ENCODE measurements at places on chromosomes 6 and 20.
A peak's percentile ranks its signal among the peaks of the same experiment; 100 is the strongest.

- DNase-seq: no peak
These were observed 76.6 kb downstream of the DZANK1 start for GRCh38 chr20:18390201-18390600.

DNA sequence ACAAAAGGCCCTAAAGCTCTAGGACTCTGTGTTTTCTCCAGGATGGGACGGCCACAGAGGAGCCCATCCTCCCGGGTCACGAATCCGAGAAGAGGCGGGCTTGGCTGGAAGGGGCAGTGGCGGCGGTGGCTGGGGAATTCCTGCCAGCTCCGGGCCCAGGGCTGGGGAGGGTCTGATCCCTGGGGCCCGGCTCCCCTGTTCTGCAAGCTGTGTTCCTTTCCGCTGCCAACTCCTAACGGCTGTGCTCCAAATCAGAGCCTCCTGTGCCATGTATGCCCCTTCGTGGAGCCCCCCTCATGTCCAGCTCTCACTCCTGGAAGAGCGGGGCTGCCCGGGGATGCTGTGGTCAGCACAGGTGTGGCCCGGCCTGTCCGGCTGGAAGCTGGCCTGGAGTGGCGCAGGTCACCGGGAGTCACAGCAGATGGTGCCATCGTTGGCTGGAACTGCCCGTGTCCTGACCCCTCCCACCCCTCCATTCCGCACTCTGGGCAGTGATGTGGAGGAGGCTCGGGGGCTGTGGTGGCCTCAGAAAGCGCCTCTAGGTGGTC, 88.2 kb upstream of the MPC1 start:
- DNase-seq: no peak

DNA sequence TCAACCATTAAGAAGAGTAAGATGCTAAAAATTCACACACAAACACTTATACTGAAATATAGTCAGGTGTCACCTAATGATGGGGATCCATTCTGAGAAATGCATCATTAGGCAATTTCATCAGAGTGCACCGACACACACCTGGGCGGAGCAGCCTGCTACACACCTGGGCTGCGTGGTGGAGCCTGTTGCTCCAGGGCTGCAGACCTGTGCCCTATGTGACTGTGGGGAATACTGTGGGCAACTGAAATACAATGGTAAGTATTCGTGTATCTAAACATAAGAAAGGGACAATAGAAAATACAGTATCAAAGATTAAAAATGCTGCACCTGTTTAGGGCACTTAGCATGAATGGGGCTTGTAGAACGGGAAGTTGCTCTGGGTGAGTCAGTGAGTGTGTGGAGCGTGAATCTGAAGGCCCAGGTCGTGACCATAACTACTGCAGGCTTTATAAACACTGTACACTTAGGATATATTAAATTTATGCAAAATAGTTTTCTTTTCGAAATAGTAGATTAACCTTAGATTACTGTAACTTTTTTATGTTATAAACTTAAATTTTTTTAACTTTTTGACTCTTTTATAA, 124.4 kb upstream of the AFDN start:
- DNase-seq: no peak

GRCh38 chr6:39273406-39273821, 40.8 kb downstream of the KCNK17 start:
- DNase-seq: no peak

GRCh38 chr20:51187261-51187660, 164.4 kb upstream of the KCNG1 start:
- no peak for DNase-seq

- DNase-seq: no peak
These were observed 330.6 kb upstream of the EPHA7 start for GRCh38 chr6:93749930-93750329.

- no peak for DNase-seq
These were observed 444.3 kb upstream of the NRSN1 start for GRCh38 chr6:23681743-23682142.

GRCh38 chr6:53618219-53618618, 47.3 kb downstream of the KLHL31 start:
- DNase-seq: no peak

GRCh38 chr6:123655521-123656306, 19.0 kb upstream of the TRDN start:
- DNase-seq: peak; percentile 55

DNA sequence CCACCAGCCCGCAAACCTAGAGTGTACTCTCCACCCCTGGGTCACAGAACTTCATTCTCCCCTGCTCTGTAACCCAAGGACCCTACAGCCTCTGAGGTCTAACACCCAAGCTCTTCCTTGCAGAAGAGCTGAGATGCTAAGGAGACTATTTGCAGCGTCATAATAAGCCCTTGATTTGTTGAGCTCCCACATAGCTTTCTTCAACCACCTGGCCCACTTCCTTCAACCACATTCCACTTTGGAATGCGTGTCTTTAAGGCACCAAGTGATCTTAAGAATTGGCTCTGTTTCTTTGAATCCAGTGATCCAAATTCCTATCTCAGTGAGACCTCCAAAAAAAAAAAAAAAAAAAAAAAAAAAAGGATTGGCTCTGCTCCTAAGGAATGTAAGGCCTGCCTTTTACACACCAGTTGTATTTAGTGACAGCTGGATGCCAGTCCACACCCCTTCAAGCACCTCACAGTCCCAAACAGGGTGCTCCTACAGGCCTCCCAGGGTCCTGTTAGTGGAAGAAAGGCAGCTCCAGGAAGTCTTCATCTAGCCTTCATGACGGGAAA, 106.2 kb downstream of the UBE3D start:
- no peak for DNase-seq

DNA sequence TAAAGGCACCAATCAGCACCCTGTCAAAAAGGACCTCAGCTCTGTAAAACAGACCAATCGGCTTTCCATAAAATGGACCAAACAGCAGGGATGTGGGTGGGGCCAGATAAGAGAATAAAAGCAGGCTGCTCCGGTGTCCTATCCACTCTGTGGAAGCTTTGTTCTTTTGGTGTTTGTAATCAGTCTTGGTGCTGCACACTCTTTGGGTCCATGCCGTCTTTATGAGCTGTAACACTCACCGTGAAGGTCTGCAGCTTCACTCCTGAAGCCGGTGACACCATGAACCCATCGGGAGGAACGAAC, 7.3 kb upstream of the PXDC1 start:
- DNase-seq: no peak

GRCh38 chr20:15594158-15594695, 979.0 kb downstream of the KIF16B start:
- DNase-seq: no peak

DNA sequence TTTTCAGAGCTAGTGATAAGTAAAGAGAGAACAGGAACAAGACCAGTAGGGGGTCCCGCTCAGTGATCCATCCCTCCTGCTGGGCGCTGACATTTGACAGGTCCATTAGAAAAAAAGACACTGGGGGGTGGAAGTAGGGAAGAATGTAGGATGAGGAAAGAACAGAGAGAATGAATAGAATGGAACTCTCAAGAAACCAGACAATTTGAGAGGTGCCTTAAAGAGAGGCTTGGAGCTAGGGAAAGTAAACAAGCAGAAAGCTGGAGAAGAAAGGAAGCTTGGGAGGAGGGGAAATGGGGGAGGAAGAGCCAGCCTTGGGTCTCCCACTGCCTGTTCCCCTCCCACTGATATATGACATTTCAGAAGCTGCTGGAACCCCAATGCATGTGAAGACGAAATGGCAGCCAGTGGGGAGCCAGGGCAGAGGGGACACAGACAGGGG, 8.4 kb downstream of the GABBR1 start:
- DNase-seq: no peak

GRCh38 chr6:116088946-116089345, 11.7 kb upstream of the NT5DC1 start:
- DNase-seq: no peak

- no peak for DNase-seq
These were observed 15.0 kb downstream of the FITM2 start for GRCh38 chr20:44296011-44296410.

DNA sequence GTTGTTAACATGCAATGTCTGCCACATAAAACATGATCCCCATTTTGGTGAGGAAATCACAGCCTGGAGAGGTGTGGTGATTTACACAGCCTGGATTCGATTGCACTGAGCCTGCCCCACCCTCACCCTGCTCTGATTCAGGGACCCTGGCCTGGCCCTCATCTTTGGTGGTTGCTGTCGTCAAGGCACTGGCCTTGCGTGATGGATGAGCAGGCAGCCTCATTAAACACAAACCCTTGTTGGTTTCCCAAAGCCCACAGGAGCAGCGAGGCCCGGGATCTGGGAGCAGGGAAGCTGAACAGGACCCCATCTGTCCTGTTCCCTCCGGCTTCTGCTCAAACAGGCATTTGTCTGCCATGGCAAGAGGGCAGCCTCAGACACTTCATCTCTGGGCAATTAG, 70.8 kb downstream of the CHMP4B start:
- DNase-seq: no peak

GRCh38 chr6:115854866-115855665, 205.6 kb downstream of the FRK start:
- no peak for DNase-seq

DNA sequence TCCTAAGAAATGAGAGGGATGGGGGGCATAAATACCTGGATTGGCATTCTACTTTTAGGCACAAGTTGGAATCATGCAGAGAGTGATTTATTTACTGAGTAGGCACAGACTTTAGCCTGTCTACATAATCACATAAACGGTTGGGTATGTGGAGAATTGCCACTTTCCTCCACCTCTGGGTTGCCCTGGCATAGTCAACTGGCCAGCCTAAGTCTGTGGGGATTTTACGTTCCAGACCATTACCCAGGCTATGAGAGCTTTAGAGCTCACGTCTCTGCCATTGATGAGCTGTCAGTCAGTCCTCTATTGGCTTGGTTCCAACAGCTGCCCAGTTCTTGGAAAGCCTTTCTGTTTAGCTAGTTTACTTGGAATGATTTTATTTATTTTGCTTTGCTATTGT, 5.0 kb upstream of the BHLHE23 start:
- DNase-seq: no peak

- no peak for DNase-seq
These were observed 20.9 kb upstream of the NAA20 start for GRCh38 chr20:19996222-19996621.

DNA sequence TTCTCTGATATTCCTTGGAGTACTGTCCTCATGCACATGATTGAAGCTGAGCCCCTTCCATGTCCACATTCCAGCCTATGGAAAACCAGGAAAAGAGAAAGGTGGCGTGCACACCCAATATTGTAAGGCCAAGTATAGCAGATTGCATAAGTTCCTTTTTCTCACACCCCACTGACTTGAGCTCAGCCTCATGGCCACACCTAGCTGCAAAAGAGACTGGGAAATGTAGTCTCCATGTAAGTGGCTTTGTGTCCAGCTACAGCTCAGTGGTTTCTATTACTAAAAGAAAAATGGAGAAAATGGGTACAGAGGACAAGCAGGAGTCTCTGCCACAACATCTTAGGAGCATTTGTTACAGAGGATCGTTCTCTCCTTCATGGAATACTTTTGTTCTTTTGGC, 10.8 kb upstream of the UST start:
- DNase-seq: no peak

GRCh38 chr20:17859616-17860232, 108.9 kb downstream of the SNX5 start:
- no peak for DNase-seq

GRCh38 chr6:45933855-45934254, 81.8 kb downstream of the CLIC5 start:
- no peak for DNase-seq

DNA sequence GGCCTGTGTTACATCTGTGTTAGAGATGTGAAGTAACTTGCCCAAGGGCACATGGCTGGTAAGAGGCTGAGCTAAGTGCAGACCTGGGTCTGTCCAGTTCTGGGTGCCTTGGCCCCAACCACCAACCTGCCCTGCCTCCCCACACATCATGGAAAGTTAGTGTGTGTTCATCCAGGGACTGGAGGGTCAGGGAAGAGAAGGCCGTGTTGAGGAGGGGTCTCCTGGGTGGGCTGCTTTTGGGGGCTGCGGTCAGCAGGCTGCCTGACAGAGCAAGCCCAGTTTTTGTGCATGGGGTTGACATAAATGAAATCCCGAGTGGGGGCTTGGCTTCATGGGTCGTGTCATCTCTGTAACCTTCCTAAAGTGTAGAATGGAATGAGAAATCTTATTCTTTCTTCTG, 10.9 kb downstream of the PYGB start:
- no peak for DNase-seq

- no peak for DNase-seq
These were observed at the start of gene MACROD2 for GRCh38 chr20:13995086-13995665. TSS of gene MACROD2 (plus strand) at chr20:13995516.

DNA sequence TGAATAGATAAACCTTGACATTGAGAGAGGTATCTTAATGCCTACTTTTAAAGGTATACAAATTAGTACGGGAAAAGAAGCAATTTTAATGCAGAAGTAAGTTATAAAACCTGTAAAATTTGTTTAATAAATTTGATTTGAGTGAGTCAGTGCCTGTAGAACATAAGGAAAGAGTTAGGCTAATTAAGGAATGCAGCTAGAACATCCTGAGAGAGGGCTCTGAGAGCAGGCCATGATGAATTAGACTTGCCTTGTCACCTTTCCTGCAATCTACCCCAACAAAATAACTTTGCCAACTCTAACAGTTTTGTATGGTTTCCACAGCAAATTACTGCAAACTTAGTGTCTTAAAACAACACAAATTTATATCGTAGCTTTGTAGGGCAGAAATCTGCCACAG, 700.8 kb downstream of the RFPL4B start:
- no peak for DNase-seq

GRCh38 chr20:48826883-48827771, 672 bp downstream of the PREX1 start:
- DNase-seq: peak; percentile 35

DNA sequence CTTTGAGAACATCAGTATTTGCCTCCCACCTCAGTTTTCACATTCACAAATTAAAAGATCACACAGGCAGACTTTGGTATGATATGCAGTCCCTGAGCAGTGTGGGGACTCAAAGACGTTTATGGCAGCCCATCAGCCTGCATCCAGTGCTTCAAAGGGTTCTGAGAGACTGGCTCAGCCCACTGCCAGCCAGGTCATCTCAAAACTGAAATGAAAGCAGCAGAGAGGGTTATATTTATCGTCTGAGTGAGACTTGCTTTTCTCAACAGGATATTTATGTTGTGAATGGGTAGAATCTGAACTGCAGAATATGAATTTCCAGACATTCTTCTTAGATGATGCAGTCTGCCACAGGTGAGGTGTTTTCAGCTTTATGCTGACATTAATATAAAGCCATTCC, 159.8 kb downstream of the NRN1 start:
- no peak for DNase-seq

DNA sequence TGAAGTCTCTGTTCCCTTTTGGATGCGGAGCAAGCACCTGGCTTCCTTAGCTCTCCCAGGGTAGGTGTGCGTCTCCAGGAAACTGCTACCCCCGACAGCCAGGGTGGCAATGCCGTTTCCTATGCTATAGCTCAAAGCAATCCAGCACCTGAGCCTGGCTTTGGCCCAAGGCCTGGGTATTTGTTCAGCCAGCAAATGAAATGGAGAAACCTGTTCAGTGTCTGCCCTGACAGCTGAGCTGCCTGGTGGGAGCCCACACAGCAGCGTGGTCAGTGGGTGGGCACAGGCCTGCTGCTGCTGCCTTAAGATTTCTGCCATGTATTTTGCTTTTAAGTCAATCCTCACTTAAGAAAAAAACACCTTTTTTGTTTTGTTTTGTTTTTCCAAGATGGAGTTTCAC, 13.7 kb downstream of the SPATA2 start:
- no peak for DNase-seq

All from AML-193 (cell line).